Mesenchymal stem cell (in vitro differentiated cells and primary cell): ENCODE measurements at places on chromosomes 3 and 15.

DNA sequence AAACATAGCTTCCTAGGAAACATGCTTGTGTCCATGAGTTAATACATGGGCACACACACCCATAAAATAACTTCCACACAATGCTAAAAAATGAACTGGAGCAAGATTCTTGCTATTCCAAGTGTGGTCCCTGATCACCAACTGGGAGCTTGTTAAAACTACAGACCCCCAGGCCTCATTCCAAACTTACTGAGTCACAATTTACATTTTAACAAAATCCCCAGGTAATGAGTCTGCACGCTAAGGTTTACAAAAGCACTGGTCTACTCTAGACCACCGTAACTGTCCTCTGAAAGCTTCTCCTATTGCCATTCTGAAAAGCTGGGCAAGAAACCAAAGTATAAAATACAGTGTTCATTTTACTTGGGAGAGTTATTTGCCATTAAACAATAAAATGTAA, 45.4 kb downstream of the IGF2BP2 start:
- DNase-seq = no peak

- no peak for DNase-seq
These were observed 14.4 kb upstream of the NOX5 start for GRCh38 chr15:69000091-69000490.

- DNase-seq = no peak
These were observed 33.1 kb downstream of the KLF13 start for GRCh38 chr15:31359702-31360111.

DNA sequence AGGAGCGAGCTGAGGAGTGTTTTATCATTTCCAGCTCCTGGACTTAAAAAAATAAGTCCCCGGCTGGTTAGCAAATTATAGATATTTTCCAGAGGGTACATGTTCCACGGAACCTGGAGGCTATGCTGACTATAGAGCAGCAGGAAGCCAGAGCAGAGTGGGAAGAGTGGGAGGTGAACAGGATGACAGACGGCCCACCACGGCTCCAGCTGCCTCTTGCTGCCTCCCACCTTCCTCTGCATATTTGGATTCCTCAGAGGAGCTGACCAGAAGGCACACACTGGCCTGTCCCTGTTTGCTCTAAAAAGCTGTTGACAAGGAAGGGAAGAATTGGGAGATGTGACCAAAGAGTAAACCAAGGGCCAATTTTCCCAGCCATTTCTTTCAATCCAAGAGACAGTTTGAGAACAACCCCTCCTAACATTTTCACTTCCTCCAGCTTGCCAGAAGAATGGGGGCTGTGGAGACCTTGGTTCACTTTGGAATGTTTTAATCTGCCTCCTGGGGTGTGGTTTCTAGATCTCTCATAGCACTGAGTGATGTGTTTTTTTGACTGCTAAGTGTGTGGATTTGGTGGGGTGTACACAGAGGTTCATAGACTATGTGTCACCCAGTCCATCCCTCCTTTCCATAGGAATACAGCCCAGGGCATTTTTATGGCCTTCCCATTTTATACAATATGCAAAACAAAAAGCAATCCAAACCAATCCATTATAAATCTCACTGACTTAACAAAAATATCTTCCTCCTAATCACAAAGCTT, 36.8 kb downstream of the HGD start:
- no peak for DNase-seq

- peak; percentile 43 for DNase-seq
These were observed 20.7 kb downstream of the PPP1R2 start for GRCh38 chr3:195522254-195523023.

GRCh38 chr15:101159096-101159935, 92.5 kb downstream of the CHSY1 start:
- DNase-seq = no peak

GRCh38 chr3:77093101-77093500, 53.2 kb downstream of the ROBO2 start:
- DNase-seq = no peak

GRCh38 chr3:23948761-23949160, 3.7 kb downstream of the NR1D2 start:
- DNase-seq = peak; percentile 40

DNA sequence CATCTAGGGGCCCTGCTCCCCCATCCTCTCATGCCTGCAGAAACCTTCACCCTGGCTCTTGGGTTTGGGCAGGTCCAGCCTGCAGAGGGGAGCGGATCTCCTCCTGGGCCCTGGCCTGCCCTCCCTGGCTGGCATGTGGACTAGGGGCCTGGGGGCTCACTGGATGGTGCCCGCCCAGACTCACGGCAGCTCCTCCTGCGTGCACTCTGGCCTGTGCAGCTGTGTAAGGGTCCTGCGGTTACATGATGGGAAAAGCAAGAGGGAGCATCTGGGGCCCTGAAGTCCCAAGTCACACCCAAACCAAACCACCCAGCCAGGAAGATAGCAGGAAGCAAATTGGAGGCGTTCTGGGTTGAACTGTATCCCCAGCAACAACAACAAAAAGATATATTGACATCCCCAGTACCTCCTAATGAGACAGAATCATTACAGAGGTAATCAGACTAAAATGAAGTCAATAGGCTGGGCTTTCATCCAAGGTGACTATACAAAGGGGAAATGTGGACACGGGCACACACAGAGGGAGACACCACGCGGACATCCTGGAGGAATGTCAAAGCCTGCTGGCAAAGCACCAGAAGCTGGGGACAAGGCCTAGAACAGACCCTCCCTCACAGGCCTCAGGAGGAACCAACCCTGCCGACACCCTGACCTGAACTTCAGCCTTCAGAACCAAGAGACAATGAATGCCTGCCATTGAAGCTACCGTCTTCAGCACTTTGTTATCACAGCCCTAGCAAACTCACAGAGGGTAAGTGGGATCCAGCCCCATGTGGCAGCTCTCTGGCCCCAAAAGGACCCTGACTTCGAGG, 10.4 kb upstream of the CLK3 start:
- DNase-seq = no peak

- DNase-seq = no peak
These were observed 36.0 kb upstream of the BCL2A1 start for GRCh38 chr15:80006946-80007345.

GRCh38 chr15:56325186-56325585, 40.0 kb upstream of the TEX9 start:
- no peak for DNase-seq

GRCh38 chr15:73832657-73833056, 40.7 kb upstream of the TBC1D21 start:
- no peak for DNase-seq

DNA sequence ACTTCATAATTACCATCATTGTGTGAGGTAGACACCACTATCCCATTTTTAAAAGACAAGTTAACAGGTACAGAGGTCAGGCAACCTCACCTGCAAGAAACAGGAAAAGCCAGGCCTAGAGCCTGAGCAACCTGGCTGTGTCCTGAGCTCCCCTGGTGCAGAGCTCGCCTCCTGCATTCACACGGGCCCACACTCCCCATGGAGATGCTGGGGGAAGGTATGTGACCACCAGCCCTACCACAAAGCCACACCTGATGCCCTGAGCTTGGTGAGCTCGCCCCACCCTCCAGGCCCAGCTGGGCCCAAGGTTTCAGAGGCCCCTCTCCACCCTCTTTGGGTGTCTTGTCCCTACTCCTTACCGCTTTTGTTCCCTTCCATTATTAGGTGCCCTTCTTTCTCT, 1.2 kb upstream of the EFCAB12 start:
- no peak for DNase-seq

DNA sequence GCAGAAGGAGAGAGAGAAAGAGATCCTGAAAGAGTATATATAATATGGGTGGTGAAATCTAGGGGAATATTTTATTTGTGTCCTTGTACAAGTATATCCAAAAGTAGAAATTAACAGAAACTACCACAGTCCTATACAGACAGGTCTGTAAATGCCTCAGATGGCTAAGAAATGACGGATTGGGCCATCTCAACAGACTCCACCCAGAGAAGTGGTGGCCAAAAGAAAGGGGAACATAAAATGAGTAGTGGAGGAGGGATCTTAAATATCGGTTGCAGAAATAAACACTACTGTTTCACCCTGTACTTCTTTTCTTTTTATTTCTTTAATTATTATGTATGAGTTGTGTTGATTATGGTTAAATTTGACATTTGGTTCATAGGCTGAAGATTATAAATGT, 47.7 kb downstream of the CCR3 start:
- DNase-seq = no peak

GRCh38 chr15:48681353-48681752, 35.8 kb upstream of the FBN1 start:
- DNase-seq = peak; percentile 69

DNA sequence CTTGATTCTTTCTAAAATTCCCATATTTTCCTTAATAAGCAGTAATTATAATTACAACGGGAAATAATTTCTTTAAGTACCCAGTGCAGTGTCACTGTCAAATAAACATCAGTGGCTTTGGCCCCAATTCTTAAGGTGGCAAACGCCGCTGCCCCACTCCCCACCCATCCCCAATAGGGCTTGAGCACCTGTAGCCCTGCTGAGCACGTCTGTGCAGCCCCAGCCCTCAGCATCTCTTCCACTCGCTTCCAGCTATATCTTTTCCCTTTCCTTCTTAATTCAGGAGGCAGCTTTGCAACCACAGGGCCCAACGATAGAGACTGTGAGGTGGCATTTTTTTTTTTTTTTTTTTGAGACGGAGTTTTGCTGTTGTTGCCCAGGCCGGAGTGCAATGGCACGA, 9.0 kb downstream of the PPM1M start:
- DNase-seq = no peak

DNA sequence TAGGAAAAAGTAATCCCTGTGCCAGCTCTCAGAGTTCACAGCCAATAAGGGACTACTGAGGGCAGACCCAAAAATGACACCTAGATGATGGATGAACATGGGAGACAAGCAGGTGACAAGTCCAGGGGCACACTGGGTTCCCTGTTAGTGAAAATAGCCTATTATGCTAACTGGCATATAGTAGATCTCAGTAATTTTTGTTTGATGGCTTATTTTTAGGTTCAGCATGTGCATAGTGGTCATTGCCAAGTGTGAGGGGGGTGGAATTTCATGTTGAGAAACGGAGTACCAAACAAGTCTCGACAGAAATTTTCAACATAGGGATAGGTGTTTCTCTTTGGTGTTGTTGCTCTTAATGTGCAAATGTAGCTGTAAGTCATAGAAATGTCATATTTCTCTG, 6.4 kb upstream of the ITGB5 start:
- no peak for DNase-seq

DNA sequence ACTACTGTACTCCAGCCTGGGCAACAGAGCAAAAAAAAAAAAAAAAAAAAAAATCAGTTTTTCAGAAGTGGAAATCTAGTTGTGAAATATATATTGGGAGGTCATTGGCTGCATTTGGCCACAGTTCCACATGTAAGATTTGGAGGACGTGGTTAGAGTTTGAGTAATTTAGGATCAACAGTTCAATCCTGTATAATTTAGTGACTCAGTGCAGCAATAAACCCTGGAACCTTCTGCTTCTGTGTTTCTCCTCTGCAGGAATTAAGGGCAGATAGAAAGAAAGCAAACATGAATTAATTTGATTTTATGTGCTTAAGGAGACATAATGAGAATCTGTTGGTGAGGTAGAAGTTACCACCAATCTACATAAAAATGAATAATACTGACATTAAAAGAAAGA, 347.0 kb downstream of the PTPRG start:
- no peak for DNase-seq

DNA sequence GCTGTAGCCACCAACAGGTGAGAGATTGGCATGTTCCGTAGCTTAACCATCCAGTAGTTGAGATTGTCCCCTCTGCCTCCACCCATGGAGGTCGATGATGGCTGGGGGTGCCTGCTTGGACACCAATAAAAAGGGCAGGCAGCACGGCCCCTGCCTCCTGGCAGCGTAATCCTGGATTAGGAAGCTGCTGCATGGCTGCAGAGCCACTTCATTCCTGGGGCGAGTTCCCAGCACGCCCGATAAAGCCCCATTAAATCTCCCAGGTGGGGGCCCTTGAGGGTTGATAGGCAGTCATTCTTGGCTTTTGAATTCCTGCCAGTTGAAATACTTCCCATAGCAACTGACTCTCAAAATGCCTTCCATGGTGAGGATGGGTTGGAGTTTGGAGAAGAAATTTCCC, 67.8 kb downstream of the PLXNA1 start:
- DNase-seq = no peak

GRCh38 chr3:112056451-112056929, 22.0 kb downstream of the TMPRSS7 start:
- DNase-seq = peak; percentile 56

- DNase-seq = peak; percentile 12
These were observed 98.9 kb downstream of the CHSY1 start for GRCh38 chr15:101152914-101153313.

DNA sequence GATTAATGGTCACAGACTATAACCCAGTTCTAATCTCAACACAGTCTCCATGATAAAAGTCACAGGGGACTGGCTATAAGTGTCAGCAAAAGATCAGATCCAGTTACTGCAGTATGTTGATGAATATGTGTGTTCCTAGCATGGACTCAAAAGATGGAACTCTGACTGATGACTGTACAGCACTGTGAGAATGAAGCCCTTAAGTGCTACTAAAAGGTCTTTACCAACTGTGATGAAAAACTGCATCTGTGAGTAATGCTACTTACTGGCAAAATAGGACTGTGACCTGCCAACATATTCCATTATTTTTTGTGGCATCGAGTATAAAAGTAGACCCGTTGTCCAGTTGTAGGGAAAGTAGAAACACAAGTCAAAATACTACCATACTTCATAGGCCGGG, 284.2 kb downstream of the ROBO2 start:
- DNase-seq = no peak

DNA sequence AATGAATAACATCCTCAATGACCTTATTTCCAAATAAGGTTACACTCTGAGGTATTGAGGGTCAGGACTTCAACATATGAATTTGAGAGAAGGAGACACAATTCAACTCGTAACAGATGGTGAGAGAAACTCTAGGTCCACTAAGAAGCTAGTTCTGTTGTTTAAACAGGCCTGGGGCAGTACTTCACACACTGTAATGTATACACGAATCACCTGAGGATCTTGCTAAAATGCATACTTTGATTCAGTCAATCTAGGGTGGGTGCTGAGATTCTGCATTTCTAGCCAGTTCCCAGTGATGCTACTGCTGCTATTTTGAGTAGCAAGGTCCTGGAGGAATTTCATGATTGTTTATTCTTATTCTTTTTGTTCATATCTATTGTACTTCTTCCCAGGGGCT, 186.8 kb downstream of the SATB1 start:
- DNase-seq = no peak

- peak; percentile 77 for DNase-seq
These were observed 959 bp upstream of the RASA2 start for GRCh38 chr3:141485641-141486495.

- DNase-seq = no peak
These were observed 20.8 kb downstream of the STAG1 start for GRCh38 chr3:136731274-136731884.

GRCh38 chr3:135564696-135565095, 400.8 kb upstream of the PPP2R3A start:
- no peak for DNase-seq

DNA sequence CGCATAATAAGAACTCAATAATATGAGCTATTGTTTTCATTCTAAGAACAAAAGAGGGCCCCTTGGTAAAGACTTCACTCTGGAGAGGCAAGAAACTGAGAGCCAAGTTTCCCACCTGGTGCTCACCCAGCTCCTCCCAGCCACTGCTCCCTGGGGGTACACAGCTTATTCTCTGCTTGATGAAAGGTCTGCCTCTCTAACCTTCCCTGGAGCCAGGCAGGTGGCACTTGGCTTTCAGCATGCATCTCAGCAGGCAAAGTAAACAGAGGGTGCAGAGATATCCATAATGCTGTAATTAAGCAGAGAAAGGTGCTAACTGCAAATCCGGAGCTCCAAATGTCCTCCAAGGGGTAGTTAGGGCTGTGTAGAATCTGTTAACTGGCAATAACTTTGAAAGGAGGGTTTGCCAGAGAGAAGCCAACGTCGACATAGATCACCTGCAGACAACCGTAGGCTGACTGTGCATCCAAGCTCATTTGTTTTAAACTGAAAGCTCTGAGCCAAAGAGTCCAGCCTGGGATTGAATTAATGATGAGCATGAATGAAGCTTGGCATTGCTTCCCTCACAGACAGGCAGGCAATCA, 159.6 kb upstream of the PROK2 start:
- DNase-seq = no peak
